ENCODE measurements at places on chromosomes 1 and 21. TPM values are rescaled to one million over a fixed set of nuclear protein-coding genes. Genes with fewer than 3 reads are reported as not detected.

GRCh38 chr1:27314169-27314568 is 7.8 kb upstream of the TMEM222 start:
- no peak overlapping the region for H3K4me3 ChIP-seq
- H3K36me3 ChIP-seq = no peaks in the 10 kb centered on the region
- no peaks in the 10 kb centered on the region for H3K4me1 ChIP-seq
- H3K27me3 ChIP-seq = peaks cover 12% of the 10 kb centered on the region

CD84 gene
- not detected for total RNA-seq

DNA sequence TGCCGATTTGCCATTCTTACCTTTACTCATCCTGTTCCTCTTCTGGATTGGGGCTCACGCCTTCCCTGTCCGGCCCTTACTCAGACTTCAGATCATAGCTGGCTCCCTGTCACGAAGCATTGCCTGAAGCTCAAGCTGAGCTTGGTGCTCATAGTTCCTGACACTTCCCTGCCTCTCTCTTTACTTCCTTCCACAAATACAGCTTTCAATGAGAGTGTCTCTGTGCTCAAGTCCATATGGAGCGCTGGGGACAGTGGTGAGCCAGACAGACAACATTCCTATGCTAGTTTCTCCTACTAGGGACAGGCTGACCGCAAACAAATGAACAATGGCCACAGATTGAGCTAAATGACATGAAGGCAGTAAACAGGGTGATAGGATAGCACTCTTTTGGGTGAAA is 38.1 kb downstream of the HHAT start:
- no peaks in the 10 kb centered on the region for H3K27me3 ChIP-seq
- H3K4me1 ChIP-seq = peaks cover 16% of the 10 kb centered on the region
- H3K4me3 ChIP-seq = no peak overlapping the region

GRCh38 chr1:15380601-15381508 is 28.8 kb upstream of the EFHD2 start:
- peaks cover 5% of the 10 kb centered on the region for H3K4me1 ChIP-seq
- no peaks in the 10 kb centered on the region for H3K36me3 ChIP-seq
- H3K27ac ChIP-seq = no peak overlapping the region
- H3K4me3 ChIP-seq = no peak overlapping the region

DNA sequence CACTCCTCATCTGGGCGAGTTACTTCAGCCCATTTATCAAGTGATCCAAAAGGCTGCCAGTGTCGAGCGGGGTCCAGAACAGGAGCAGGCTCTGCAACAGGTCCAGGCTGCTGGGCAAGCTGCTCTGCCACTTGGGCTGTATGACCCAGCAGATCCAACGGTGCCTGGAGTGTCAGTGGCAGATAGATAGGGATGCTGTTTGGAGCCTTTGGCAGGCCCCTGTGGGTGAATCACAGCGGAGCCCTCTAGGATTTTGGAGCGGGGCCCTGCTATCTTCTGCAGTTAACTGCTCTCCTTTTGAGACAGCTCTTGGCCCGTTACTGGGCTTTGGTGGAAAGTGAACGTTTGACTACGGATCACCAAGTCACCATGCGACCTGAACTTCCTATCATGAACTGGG is 7.5 kb downstream of the MMEL1 start:
- no peak for DNase-seq
- no peak overlapping the region for H3K27ac ChIP-seq
- no peaks in the 10 kb centered on the region for H3K36me3 ChIP-seq
- H3K4me3 ChIP-seq = no peak overlapping the region

SPRR2G gene
- total RNA-seq = not detected

- no peak overlapping the region for H3K4me3 ChIP-seq
- H3K27me3 ChIP-seq = peaks cover 28% of the 10 kb centered on the region
- no peak overlapping the region for H3K27ac ChIP-seq
- H3K4me1 ChIP-seq = peaks cover 9% of the 10 kb centered on the region
Measured at GRCh38 chr1:114008480-114008941, 29.2 kb downstream of the OLFML3 start.

GRCh38 chr1:1435911-1436629 is 580 bp downstream of the VWA1 start:
- DNase-seq = no peak
- peak overlapping the region; percentile 73 for H3K4me3 ChIP-seq
- peaks cover 23% of the 10 kb centered on the region for H3K4me1 ChIP-seq
- H3K27me3 ChIP-seq = no peaks in the 10 kb centered on the region
- no peak overlapping the region for H3K27ac ChIP-seq

DNA sequence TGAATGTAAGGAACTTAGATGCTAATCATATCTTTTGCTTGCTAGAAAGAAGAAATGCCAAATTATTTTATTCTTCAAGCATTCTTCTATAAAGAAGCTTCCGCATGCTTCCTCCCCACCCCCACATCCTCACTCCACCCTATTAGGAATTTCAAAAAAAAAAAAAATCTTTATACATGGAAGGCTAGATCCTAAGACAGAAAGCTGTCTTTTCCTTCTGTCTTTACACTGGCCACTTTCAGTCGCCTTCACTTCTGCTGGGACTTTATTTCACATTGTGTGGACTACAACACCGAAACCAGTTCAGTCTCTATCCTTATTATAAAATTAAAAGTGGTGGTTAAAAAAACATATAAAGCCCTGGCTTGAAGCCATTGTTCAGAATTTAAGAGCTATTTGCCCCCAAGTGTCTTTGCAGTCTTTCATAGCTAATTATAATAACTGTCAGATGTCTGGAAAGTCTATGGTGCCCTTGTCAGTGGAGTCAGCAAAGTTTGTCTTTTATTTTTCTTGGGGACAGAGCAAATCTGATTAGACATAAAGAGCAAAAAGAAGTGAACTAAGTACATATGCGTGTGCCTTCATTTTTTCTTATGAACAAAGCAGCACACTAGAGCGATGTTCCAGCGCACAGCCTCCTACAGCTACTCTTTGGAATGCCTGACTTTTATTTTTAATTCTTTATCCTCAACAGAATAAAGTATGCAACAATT is 297.7 kb downstream of the PTPRC start:
- no peak for DNase-seq
- peak overlapping the region; percentile 59 for H3K4me3 ChIP-seq
- no peaks in the 10 kb centered on the region for H3K36me3 ChIP-seq
- peaks cover 7% of the 10 kb centered on the region for H3K4me1 ChIP-seq

GRCh38 chr21:36610201-36610600 is 88.7 kb upstream of the SIM2 start:
- no peak overlapping the region for H3K4me3 ChIP-seq
- peaks cover 10% of the 10 kb centered on the region for H3K4me1 ChIP-seq
- DNase-seq = no peak
- H3K27me3 ChIP-seq = peaks cover 11% of the 10 kb centered on the region
- no peak overlapping the region for H3K27ac ChIP-seq

- no peaks in the 10 kb centered on the region for H3K36me3 ChIP-seq
- H3K4me1 ChIP-seq = no peaks in the 10 kb centered on the region
- no peak for DNase-seq
- no peaks in the 10 kb centered on the region for H3K27me3 ChIP-seq
- H3K4me3 ChIP-seq = no peak overlapping the region
- H3K27ac ChIP-seq = no peak overlapping the region
Measured at GRCh38 chr1:86259390-86259789, 102.8 kb upstream of the COL24A1 start.

WDTC1 gene
- total RNA-seq = 51.4 TPM

DNA sequence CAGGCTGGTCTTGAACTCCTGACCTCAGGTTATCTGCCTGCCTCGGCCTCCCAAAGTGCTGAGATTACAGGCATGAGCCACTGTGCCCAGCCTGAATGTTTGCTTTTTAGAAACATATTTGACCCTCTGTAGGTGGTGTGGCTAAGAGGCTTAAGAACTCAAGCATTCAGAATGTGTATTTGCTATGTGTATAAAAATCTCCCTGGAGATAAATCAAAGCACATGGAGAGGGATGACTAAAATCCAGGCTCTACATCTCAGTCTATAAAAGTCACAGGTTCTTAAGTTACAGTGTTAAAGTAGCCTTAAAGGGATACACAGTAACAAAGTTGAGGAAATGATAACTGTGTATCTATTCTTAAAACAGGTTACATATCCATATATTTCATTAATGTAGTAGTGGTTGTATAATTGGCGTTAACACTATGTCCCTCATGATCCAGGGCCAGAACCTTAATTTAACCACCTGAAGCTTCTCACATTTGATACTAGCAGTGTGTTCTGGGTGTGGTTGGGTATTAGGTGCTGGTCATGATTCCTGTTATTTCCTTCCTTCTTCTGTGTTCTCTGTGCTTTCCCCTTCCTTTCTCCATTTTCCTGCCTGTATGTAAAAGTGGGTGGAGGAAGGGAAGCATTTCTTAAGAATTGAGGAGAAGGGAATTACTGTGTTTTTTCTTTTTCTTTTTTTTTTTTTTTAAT is 16.2 kb downstream of the GIPC2 start:
- H3K36me3 ChIP-seq = no peaks in the 10 kb centered on the region
- H3K4me3 ChIP-seq = no peak overlapping the region
- no peak overlapping the region for H3K27ac ChIP-seq
- no peak for DNase-seq
- no peaks in the 10 kb centered on the region for H3K4me1 ChIP-seq
- H3K27me3 ChIP-seq = no peaks in the 10 kb centered on the region

CFHR3 gene
- 0.31 TPM for total RNA-seq

- no peak for DNase-seq
- H3K27me3 ChIP-seq = peaks cover 4% of the 10 kb centered on the region
- H3K4me1 ChIP-seq = peaks cover 39% of the 10 kb centered on the region
- H3K4me3 ChIP-seq = no peak overlapping the region
Measured at GRCh38 chr1:27006683-27007082, 6.0 kb downstream of the TENT5B start.

DNA sequence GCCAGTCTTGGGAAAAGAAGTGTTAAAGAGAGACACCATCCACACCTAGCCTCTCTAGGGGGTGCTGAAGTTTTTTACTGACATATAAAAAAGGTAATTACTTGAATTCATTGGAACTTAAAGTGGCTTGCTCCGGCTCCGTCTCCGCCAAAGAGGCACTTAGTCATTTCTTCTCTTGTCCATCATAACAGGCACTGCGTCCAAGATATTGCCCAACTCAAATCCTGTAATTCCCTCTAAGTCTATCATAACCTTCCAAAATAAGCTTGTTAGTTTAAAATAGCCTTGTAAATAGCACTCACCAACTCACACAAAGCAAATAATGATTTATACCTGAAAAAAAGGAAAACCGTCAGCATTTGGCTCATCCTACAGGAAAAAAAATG is 160.5 kb downstream of the ZBTB18 start:
- no peak for DNase-seq
- peaks cover 4% of the 10 kb centered on the region for H3K27me3 ChIP-seq
- no peak overlapping the region for H3K27ac ChIP-seq
- no peaks in the 10 kb centered on the region for H3K36me3 ChIP-seq
- H3K4me1 ChIP-seq = no peaks in the 10 kb centered on the region

GRCh38 chr1:235866205-235866912 is at the start of gene LYST:
Gene LYST, minus strand, starts transcription at chr1:235866906. Its CDS starts 36,489 bp downstream, at chr1:235830417.
- no peak for DNase-seq
- peak within 1 kb of the TSS; percentile 95 for H3K4me3 ChIP-seq
- H3K36me3 ChIP-seq = no peaks in the 10 kb centered on the region
- peaks cover 4% of the 10 kb centered on the region for H3K27me3 ChIP-seq
- H3K27ac ChIP-seq = peak within 1 kb of the TSS; percentile 98

GRCh38 chr1:30662291-30662840 is 61.0 kb downstream of the MATN1 start:
- peaks cover 23% of the 10 kb centered on the region for H3K4me1 ChIP-seq
- H3K27me3 ChIP-seq = no peaks in the 10 kb centered on the region

GRCh38 chr1:157472056-157472701 is 80.1 kb downstream of the FCRL5 start:
- peaks cover 3% of the 10 kb centered on the region for H3K4me1 ChIP-seq
- no peaks in the 10 kb centered on the region for H3K27me3 ChIP-seq
- peaks cover 5% of the 10 kb centered on the region for H3K36me3 ChIP-seq
- no peak overlapping the region for H3K4me3 ChIP-seq
- no peak for DNase-seq

DNA sequence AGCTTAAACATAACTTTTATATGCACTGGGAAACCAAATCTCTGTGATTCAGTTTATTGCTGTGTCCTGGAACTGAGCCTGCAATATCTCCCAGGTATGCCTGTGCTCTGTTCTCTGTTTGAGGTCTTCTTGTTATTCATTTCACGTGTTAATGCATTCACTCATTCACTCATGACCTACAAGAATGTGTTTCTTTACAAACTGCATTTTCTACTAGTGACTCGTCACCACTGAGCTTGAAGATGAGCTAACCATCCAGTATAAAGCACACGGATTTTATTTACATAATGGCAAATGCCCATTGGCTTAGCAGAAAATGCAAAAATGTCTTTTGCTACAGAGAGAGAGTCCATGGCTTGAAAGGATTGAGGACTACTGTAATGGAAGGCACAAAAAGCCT is 75.0 kb upstream of the DUSP10 start:
- H3K4me1 ChIP-seq = peaks cover 3% of the 10 kb centered on the region
- H3K27me3 ChIP-seq = peaks cover 2% of the 10 kb centered on the region
- H3K27ac ChIP-seq = no peak overlapping the region
- H3K36me3 ChIP-seq = no peaks in the 10 kb centered on the region

DNA sequence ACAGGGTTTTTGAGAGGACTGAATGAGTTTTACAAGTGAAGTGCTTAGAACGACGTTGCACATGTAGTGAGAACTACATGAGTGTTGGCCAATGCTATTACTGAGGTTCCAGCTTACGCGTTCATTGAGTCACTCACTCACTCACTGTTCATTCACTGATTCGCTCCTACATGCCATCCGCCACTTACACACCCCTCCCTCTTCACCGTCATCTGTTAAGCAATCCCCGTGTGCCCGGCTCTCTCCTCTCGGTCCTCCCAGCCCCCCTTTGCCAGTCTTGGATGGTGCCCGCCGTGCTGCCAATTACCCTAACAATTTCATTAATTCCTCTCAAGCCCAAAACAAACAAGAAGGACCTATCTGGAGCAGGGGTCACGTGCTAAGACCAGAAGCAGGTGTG is 27.3 kb upstream of the EPHA2 start:
- DNase-seq = no peak
- H3K36me3 ChIP-seq = no peaks in the 10 kb centered on the region
- H3K4me3 ChIP-seq = no peak overlapping the region
- peak overlapping the region; percentile 47 for H3K27ac ChIP-seq
- peaks cover 25% of the 10 kb centered on the region for H3K4me1 ChIP-seq

CAPN8 gene
- 2.2 TPM for total RNA-seq

DNA sequence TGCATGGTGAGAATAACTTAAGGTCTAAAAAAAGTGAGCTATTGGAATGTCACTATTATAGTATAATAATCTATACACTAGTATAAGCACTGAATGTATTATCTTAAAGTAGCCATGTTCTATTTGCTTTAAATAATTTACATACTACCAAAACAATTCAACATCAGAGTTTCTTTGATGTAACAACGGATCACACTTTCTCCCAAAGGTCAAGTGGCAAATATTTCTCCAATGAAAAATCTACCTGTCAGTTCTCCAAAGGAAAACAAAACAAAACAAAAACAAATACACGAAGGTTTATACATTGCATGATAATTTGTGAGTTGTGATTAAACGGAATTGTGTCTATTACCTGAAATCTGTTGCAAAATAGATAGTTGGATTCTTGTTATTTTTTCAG is 581.4 kb downstream of the USP25 start:
- H3K27ac ChIP-seq = no peak overlapping the region
- no peak overlapping the region for H3K4me3 ChIP-seq
- no peaks in the 10 kb centered on the region for H3K27me3 ChIP-seq
- DNase-seq = no peak
- H3K4me1 ChIP-seq = peaks cover 8% of the 10 kb centered on the region

Data from progenitor cell of endocrine pancreas (in vitro differentiated cells).